ENCODE measurements at places on chromosomes 1 and 21. TPM values are rescaled to one million over a fixed set of nuclear protein-coding genes. Genes with fewer than 3 reads are reported as not detected.

The CELA3A gene
- total RNA-seq, result not detected

The NR5A2 gene
- 3.9 TPM for total RNA-seq

The LYPD8 gene
- 0.12 TPM for total RNA-seq

The VSIG8 gene
- not detected for total RNA-seq

The BEND5 gene
- total RNA-seq, result not detected

The LAX1 gene
- total RNA-seq, result not detected

The IGSF21 gene
- total RNA-seq, result not detected

The EDN2 gene
- 37.1 TPM for total RNA-seq

The ZFYVE9 gene
- total RNA-seq, result 8.6 TPM

The FCRL5 gene
- total RNA-seq, result not detected

The PEAR1 gene
- total RNA-seq, result 5.0 TPM

The DNAJC11 gene
- 33.8 TPM for total RNA-seq

The MFAP2 gene
- total RNA-seq, result 1.3 TPM

The ZBED6 gene
- 1.9 TPM for total RNA-seq

The GLIS1 gene
- 0.09 TPM for total RNA-seq

The ANKRD45 gene
- total RNA-seq, result not detected

The SMCP gene
- total RNA-seq, result not detected

The LHX8 gene
- total RNA-seq, result 0.83 TPM

The SASS6 gene
- 3.8 TPM for total RNA-seq

The FABP3 gene
- not detected for total RNA-seq

The CELF3 gene
- total RNA-seq, result not detected

The C1orf115 gene
- 4.5 TPM for total RNA-seq

The ZNF648 gene
- total RNA-seq, result not detected

The DOP1B gene
- 3.4 TPM for total RNA-seq

The TMEM200B gene
- 0.05 TPM for total RNA-seq

The CHRM3 gene
- 0.02 TPM for total RNA-seq

The MINDY1 gene
- total RNA-seq, result 2.6 TPM

The CTTNBP2NL gene
- 6.2 TPM for total RNA-seq

The CRYAA gene
- total RNA-seq, result 0.18 TPM

The UMODL1 gene
- not detected for total RNA-seq
